Caudate nucleus (tissue), 63 donors: ENCODE measurements at places on chromosomes 4 and X.

DNA sequence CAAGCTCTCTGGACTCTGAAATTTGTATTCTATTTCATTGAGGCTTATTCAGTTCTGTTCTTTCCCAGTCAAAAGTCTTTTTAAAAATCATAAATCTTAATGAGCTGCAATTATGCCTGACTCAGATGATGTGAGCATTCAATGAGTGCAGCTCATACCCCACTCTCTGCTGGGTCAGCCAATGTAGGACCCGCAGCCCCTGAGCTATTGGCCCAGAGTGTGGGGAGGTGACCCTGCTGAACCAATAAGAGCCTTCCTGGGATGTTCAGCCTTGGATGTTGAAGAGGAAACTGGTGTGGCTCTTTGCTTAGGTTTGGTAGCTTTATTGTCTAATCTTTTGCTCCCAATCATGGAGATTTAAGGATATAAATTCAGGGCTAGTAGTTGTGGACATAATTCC lies 12.1 kb upstream of the TCEAL4 start:
- no peak for DNase-seq

- no peak for DNase-seq
These were observed 62.0 kb upstream of the NAF1 start for GRCh38 chr4:163228648-163229047.

- DNase-seq, result no peak
These were observed 431.8 kb upstream of the HTR2C start for GRCh38 chrX:114152130-114152529.

DNA sequence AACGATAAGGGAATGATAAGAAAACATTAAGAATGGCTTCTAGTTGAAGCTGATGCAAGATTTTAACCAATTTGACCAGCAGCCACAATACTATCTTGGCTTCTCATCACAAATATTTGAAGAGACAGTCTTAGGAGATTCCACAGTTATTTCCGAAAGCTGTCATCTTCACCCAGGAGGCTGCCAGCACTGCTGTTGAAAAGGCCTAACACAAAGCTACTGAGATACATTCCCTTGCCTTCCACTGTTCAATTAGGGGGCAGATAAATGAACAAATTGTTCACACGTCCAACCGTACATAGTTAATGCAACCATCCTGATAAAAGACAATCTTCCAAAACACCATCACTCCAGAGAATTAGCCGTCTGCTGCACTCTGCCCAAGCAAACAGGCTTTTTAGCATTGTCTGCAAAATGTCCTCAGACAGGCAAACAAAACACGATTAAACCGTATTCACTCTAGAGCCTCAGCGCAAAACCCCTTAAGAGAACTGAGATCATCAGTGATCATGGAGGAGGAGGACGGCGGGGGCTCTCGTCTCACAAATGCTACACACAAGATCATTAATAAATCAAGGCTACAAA lies 189.8 kb upstream of the PSAPL1 start:
- no peak for DNase-seq

DNA sequence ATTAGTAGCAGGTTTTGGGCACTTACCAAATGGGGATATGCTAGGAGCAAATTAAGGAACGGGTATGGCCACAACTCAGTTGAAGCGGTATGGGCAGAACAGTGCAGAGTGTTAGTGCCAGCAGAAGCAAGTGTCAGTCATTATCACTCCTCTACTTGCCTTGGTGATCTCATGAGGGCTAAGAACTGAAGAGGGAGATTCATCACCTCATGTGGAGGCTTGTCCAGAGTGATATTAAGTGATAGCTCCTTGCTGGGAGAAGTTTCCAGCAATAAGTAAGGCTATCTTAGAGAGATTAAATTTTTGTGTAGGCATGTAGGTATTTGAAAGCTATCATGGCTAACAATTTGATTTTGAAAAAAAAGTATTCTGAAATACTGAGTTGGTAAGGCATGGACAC lies 615.4 kb upstream of the SMIM31 start:
- DNase-seq, result no peak

- DNase-seq, result no peak
These were observed 60.0 kb downstream of the PDHA1 start for GRCh38 chrX:19403696-19404095.

- no peak for DNase-seq
These were observed 331.8 kb downstream of the TEX13C start for GRCh38 chrX:125651426-125651825.

DNA sequence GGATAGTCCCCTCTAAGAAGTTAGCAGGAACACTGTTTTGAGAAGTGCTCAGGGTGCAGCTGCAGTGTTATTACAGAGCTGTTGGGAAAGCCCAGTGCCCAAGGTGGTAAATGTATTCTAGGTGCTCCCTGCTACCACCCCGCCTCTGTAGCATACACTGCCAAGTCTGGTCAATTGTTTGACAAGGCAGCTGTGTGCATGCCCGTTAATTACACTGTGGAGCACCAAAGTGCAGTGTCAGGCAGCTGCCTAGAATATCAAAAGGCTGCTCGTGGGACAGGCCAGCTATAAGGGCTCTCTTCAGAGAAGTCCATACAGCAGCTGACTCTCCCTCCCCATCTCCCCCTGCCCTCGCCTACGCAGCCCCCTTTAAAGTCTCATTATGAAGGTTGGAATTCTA lies 99.9 kb upstream of the KLHL13 start:
- DNase-seq, result no peak

DNA sequence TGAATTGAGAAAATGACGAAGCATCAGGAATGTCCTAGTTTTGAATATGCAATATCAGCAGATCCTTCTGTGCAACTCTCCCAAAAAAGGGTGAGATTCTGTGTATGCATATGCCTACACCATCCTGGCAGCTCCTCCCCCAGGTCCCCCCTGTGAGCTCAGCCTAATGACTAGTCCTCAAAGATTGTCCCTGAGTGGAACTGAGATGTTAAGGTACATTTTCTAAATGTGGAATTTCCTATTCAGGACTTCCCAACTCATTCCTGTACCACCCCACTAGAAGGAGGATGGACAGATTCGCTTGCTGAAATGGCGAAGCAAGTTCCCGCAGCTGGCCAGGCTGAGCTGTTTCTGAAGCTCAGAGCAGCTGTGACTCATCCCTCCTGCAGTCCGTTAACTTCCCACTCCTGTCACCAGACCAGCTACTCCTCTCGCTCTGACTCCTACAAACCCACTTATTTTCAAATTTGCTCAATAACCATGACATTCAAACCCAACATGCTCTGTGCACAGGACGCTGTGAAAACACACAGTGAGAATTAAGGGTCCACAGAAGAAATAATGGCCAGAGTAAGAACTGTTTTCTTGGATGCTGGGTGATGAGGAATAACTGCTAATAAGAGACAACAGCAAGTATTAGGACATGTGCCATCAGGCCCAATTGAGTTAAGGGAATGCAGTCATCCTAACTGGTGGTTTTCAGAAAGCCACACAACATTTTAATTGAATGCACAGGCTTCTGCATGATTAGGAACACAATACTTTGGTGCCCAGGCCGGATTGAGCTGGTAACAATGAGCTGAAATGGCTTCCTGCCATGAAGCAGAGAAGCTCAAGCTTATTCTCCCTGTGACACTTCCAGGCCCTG lies 40.0 kb upstream of the IRF2 start:
- peak; percentile 29 for DNase-seq

- no peak for DNase-seq
These were observed 1062.4 kb upstream of the DIAPH2 start for GRCh38 chrX:95622200-95622599.

DNA sequence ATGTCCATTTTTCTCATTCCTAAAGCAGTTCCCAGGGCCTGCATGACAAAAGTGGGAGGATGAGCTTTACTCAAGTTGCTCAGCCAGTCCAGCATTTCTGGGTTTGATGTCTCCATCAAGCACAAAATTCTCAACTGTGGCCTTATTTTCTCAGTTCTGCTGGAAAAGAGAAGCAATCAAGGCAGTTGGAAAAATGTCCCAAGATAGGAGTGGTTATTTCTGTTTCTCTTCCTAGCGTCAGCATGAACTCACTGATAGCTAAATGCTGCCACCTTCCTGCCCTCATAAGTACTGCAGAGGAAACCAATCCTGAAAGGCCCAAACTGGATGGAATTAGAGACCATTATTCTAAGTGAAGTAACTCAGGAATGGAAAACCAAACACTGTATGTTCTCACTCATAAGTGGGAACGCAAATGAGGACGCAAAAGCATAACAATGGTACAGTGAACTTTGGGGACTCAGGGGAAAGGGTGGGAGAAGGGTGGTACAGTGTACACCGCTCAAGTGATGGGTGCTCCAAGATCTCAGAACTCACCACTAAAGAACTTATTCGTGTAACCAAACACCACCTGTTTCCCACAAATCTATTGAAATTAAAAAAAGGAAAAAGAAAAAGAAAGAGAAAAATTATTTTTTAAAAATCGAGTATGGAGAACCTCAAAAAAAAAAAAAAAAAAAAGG lies 29.6 kb downstream of the ADH7 start:
- DNase-seq, result no peak

GRCh38 chrX:45860450-45860849 lies 659.8 kb upstream of the DIPK2B start:
- DNase-seq, result no peak

- no peak for DNase-seq
These were observed 11.6 kb upstream of the TMEM128 start for GRCh38 chr4:4259484-4260100.

GRCh38 chr4:2267841-2268240 lies 5.9 kb upstream of the MXD4 start:
- no peak for DNase-seq

DNA sequence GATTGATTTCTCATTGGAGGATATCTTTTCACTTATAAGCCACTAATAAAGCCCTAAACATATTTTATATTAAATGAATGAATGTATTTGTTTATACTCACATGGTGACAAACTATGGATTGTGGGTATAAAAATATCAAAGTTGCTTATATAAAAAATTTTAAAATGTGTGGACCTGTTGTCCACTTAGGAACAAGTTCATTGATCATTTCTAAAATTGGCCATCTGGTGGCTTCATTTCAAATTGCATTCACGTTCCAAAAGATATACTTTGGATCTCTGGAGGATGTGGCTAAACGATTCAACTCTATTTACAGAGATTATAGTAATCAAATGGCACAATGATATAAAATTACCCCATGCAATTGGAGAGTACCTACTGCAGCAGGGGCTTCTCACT lies 32.5 kb downstream of the FSTL5 start:
- no peak for DNase-seq

DNA sequence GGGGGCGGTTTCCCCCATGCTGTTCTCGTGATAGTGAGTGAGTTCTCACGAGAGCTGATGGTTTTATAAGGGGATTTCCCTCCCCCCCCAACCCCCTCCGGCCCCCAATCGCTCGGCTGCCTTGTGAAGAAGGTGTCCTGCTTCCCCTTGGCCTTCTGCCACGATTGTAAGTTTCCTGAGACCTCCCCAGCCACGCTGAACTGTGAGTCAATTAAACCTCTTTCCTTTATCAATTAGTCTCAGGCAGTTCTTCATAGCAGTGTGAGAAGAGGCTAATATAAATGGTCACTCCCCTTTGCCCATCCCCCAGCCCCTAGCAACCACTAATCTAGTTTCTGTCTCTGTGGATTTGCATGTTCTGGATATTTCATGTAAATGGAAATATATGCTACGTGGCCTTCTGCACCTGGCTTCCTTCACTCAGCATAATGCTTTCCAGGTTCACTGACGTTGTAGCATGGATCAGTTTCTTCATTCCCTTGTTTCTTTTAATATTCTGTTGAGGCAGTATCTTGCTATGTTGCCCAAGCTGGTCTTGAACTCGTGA lies 16.4 kb downstream of the GPR143 start:
- no peak for DNase-seq

GRCh38 chrX:13863324-13863723 lies 46.4 kb upstream of the GPM6B start:
- DNase-seq, result no peak

DNA sequence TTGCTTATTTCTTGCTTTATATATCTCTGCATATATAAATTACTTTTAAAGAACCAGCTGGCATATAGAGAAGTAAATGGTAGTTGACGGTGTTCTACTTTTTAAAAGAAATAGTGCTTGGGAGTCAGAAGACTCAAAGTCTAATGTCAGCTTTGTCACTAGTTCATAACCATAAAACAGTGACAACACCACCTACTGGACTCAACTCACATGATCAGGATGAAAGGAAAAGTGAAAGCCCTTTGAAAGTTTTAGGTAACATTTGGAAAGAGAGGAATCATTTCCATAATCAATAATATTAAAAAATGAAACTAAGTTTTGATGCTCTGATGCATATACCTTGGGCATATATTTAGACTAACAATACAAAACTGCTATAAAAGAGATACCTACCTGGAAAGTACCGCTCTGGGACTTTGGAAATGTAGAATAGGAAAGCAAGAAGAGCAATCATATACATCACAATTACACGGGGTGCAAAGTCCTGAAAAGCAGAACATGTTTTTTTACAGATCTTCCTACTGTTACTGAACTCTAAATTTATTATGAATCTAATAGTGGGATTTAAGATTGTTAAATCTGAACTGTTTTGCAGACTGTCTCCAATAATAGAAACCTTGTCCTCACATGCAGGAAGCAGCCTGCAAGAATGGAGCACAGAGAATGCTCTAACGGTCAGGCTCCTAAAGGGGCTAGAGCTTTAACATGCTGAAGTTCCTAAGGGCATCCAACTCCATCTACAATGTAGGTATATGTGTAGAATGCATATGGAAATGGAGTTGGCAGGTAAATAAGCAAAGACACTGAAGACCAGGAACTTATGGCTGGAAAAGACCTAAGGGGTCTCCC lies 15.6 kb downstream of the PAQR3 start:
- no peak for DNase-seq

GRCh38 chrX:20313899-20314298 lies 47.2 kb upstream of the RPS6KA3 start:
- DNase-seq, result no peak

GRCh38 chrX:9772943-9773342 lies 7.3 kb upstream of the GPR143 start:
- DNase-seq, result no peak

DNA sequence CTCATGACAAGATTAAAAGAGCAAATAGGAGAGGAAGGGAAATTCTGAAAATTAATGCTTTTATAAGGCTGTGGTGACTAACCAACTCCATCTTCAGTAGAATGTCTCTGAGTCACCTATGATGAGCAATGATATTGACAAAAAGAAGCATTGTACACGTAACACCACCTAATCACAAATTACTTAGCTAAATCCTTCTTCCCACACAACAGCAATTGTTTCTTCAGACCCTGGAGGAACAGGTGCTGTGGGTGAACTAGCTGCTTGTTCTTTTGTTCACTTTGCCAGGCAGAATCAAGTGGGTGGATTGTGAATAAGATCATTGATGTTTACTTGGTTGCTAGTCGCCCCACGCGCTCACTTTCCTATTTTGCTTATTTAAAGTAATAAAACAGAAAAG lies 315.5 kb downstream of the CAMK2D start:
- DNase-seq, result no peak

GRCh38 chr4:149076401-149076800 lies 634.2 kb upstream of the NR3C2 start:
- no peak for DNase-seq

DNA sequence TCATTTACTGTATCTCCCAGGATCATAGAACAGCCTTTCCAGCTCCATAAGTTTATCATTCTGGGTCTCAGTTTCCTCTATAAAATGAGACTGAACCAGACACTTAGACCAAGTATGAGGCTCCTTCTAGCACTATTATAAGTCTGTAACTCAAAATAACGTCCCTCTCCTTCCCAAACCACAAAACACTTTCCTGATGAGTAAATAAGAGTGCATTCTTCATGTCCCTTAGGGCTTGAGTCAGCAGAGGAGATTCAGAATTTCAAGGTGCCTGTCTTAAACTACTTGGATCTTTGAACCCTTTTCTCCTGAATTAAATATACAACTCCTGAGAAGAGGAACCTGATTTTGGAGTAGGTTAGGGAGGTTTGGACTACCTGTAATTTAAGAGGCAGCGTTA lies 62.6 kb downstream of the GLRA2 start:
- no peak for DNase-seq
